ENCODE measurements at places on chromosomes 12 and 14.

- no peak for DNase-seq
Measured at GRCh38 chr12:68614105-68614679, 3.5 kb downstream of the RAP1B start.

DNA sequence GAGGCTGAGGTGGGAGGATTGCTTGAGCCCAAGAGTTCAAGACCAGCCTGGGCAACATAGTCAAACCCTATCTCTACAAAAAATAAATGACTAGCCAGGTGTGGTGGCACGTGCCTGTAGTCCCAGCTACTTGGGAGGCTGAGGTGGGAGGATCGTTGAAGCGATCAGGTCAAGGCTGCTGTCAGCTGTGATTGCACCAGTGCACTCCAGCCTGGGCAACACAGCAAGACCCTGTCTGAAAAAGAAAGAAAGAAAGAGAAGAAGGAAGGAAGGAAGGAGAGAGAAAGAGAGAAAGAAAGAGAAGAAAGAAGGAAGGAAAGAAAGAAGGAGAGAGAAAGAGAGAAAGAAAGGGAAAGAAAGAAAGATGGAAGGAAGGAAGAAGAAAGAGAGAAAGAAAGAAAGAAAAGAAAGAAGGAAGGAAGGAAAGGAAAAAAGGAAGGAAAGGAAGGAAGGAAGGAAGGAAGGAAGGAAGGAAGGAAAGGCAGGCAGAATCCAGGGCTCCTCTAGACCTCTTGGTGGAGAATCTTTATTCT, 71.5 kb upstream of the FBRSL1 start:
- DNase-seq: no peak

- DNase-seq: no peak
Measured at GRCh38 chr12:126807312-126807865, 1459.6 kb upstream of the TMEM132C start.

DNA sequence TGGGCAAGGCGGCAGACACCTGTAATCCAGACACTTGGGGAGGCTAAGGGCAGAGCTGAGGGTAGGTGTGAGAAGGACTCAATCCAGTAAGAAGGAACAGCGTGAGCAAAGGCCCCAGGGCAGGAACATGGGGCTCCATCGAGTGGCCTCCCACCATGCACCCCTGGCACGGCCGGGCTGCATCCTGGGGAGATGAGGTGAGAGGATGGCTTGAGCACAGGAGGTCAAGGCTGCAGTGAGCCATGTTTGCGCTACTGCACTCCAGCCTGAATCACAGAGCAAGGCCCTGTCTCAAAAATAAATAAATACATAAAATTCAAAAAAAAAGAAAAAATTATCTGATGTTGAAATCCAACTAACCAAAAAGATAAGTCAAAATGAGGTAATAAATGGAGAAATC, 58.5 kb downstream of the ARL6IP4 start:
- DNase-seq: no peak

DNA sequence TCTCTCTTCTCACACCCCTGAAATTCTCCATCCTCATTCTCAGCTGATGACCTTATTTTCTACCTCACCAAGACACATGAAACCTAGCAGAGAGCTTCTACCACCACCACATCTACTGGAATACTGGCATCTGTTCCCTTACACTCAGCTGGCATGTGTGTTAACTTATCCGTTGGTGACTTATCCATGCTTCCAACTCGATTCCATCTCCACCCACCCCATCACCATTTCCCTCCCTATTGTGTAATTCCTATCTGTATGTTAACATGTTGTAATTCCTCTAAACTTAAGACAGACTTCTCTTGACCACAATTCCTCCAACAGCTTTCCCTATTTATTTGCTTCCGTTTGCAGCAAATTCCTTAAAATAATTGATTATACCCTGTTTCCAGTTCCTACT, 15.4 kb downstream of the C1S start:
- no peak for DNase-seq

DNA sequence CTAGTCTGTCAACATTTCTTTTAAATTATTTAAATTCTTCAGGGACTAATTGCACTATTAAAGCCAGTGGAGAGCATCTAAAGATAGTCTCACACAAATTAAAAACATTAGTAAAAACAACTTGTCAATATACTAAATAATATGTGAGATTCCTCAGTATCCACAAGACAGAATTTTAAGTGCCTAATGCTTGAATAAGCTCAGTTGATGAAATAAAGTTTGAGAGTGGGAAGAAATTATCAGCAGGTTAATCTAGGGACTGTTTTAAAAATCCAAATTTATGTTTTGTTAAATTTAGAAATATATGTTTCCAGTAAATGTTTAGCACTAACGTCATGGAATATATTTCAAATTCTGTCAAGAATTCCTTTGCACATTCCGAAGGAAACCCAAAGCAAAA, 105.2 kb downstream of the SLC41A2 start:
- no peak for DNase-seq

GRCh38 chr12:113087193-113087592, 30.7 kb downstream of the DTX1 start:
- DNase-seq: no peak

GRCh38 chr14:73727166-73727565, 13.0 kb upstream of the PNMA1 start:
- DNase-seq: no peak

DNA sequence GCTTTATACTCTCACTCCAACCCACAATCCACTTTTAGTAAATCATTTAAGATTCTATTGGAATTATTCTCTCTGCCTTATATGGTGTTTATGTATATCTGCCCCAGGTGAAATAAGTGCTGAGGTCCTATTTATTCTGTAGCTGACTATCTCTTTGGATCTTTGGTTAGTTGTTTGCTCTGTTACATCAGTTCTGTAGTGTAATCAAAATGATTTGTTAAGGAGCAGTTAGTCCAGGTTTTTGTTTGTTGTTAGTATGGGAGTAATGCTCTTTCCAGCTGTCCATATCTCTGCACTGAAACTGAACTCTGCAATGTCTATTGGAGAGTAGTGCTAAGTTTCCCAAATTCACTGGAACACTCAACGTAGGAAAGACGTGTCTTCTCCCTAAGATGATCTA, 615.8 kb downstream of the SNAPC1 start:
- no peak for DNase-seq

DNA sequence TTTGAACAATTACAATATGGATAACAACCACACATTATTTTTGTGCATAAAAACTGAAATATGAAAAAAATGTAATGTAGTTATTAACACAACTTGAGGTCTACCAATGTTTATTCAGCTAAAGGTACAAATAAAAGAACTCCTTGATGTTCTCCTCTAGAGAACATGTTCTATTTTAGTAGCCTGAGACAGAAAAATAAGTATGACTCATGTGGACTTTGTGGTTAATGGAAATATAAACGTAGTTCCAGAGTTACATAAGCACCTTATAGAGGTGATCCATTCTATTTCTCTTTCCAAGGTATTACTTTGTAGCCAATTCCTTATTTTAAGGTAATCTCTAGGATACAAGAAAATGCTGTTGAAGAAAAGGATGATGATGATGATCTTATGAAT, 25.7 kb downstream of the ALKBH1 start:
- no peak for DNase-seq

DNA sequence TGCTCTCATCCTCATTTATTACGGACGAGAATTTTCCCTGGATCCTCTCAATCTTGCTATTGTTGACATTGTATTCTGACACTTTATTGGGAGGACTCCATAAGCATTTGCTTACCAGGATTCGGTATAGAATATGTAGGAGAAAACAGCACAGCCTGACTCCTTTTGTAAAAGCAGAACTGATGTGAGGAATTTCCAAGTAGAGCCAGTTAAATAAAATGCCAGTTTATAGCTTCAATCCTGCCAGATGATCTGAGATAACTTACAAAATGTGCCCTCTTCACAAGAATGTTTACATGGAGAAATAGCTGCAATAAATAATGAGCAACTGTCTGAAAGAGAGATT, 332.9 kb upstream of the PRICKLE1 start:
- no peak for DNase-seq

- DNase-seq: no peak
Measured at GRCh38 chr14:36585100-36585499, 2.7 kb upstream of the NKX2-8 start.

- DNase-seq: no peak
Measured at GRCh38 chr12:29066011-29066588, 83.0 kb upstream of the FAR2 start.

- DNase-seq: no peak
Measured at GRCh38 chr14:99674776-99675381, 9.2 kb upstream of the CYP46A1 start.

GRCh38 chr14:101370593-101371569, 190.4 kb upstream of the DIO3 start:
- no peak for DNase-seq

DNA sequence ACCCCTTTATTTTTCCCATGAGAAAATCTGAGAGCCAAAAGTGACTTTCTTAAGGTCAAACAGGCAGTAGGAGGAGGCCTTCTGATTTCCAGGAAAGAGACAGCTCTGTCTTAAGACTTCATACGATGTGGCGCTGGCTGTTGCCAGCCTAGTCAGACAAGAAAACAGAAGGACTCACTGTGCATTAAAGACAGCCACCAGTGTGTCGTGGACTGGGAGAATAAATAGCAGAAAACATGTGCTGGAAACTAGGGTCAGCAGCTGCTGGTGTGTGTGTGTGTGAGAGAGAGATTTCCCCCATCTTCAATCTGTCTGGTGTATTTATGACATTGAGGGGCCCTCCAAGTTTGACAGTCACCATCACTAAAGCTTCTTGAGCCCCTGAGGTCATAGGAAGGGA, 708.6 kb upstream of the TMEM132C start:
- no peak for DNase-seq

- no peak for DNase-seq
Measured at GRCh38 chr14:34981743-34982420, 910 bp upstream of the SRP54 start.

GRCh38 chr12:57522887-57523705, 472 bp downstream of the MBD6 start:
- no peak for DNase-seq

DNA sequence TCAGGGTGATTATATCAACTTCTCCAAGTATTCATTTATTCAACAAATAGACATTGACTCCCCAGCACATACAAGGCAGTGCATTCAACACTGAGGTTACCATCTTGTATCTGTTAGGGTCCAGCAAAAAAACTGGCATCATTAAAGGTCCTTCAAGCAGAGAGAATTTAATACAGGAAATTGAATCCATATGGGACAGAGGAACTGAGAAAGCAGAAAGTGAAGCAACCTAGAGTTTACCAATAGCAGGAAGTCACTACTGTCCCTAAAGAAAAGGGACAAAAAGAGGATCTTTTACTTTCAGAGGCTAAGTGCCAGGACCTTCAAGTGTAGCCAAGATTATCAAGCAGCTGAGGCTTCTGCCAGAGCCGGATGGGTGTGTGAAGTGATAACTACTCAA, 237.8 kb upstream of the TBX3 start:
- no peak for DNase-seq

DNA sequence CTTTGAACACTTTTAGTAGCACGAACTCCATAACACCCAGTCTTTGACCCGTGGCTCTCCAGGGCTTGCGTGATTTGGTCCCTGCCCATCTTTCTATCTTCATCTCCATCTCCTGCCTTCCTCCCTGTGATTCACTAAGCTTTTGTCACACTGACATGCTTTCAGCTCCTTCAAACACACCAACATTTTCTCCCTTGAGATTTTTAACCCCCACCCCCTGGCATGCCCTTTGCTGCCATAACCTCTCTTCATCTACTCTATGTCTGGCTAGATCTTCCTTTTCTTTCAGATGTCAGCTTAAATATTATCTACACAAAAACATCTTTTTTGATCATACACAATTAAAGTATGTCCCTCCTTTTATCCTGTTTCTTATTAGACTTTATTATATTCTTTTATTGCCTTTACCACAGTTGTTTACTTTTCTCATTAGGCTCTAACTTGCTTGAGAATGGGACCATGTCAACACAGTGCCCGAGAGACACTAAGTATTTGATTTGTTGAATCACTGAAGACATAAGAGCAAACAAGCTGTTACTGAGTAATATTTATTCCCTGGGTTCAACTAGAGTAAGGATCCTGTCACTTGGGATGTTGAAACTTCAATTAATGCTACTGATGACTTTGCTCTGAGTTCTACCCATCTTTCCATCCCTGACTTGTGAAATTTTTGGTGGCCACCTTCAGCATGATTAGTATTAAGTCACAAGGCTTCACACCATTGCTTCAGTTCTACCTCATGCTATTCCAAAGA, 387.3 kb downstream of the LRIG3 start:
- no peak for DNase-seq

DNA sequence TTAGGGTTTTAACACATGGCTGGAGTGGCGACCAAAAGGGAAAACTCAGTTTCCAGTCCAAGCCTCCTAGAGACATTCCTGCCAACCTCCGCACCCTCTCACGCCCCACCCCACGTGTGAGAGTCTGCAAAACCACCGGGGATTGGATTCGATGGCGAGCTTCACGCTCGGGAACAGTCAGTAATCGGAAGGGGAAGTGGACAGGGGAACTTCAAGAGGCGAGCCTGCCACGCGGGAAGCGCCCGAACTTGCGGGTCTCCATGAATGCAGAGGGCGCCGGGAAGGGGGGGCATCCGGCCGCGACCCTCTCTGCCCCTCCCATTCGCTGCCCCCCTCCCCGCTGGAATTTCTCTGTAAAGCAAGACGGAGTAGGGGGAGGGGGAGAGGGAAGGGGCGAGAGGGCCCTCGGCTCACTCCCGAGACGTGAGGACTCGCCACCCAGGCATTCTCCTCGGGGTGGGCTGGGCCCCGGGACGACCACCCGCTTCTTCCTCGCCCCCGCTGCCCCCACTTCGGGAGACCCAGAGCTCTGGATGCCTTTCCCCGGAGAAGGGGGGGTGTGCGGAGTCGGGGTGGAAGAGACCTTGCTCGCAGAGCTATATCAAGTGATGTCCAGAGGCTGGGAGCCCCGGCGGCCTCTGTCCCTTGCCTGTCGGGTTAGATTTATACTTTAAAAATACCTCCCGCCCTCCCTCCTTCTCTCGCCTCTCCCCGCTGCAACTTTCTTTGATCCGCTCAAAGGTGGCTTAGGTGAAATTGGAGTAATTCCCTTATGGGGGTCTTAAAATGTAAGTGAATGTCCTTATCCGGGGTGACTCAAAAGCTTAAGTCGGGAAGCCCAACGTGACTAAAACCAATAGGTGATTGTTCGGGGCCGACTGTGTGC, 2.5 kb upstream of the CCND2 start:
- DNase-seq: no peak
